Neural crest cell (in vitro differentiated cells): ENCODE measurements at places on chromosomes 12 and 14. TPM values are rescaled to one million over a fixed set of nuclear protein-coding genes. Genes with fewer than 3 reads are reported as not detected.

DNA sequence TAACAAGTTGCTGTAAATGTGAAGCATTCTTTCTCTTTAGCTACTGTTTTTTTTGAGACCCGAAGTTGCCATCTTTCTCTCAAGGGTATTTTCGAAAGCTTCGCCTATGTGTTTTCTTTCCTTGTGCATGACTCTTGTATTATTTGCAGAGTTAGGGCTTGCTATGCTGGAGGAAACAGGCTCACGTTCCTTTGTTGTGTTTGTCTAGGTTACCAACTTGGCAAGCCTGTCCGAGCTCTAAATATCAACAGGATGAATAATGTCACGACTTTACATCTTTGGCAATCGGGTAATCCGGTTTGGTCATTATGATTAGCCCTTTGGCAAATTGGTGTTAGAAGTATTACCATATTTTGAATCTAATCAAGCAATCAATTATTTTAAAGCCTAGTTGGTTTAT, 15.9 kb upstream of the ATP6V0A2 start:
- no peak for DNase-seq

- DNase-seq = no peak
These were observed 640.0 kb downstream of the TMTC2 start for GRCh38 chr12:83326666-83327065.

DNA sequence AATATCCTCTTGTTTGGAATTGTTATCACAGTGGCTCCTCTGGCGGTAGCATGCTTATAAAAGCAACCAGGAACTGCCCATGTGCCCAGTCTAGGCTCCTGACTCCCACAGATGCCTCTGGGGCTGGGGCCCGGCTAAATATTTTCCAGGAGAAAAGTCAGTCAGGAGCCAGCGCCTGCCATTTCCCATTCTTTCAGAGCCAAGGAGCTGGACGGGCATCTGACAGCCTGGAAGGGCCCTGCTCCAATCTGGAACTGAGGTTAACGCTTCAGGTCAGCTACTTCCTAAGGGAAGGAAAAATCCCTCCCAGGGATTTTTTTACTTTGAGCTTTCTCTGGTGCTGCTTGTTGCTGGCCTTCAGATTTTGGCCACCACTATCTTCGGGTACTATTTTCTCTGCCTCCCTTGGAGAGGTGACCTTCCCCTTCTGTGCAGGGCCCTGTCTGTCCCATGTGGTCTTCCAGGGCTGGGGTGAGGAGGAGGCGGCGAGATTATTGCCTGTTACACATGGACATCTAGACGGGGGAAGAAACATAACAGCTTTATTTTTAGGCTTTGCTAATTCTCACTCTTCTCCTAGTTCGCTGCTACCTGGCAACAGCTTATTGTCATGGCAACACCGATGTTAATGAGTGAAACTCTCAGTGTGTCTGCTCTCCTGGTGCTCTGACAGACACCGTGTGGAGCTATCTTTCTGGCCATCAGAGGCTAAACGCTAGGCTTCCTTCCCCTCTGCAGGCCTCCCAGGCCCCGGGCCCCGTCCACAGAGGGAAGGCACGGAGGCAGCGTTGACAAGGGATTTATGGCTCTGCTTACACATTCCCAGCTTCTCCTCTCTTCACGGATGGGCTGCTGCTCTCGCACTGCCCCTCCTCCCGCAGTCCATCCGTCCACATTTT, 160.4 kb downstream of the CACNA1C start:
- no peak for DNase-seq

OR11G2 gene
- not detected in 2 replicates for total RNA-seq

TAS2R19 gene
- 2.8 and 3.3 TPM in 2 replicates for total RNA-seq
